Lung microvascular endothelial cell (primary cell): ENCODE measurements at places on chromosomes 7 and 10.

DNA sequence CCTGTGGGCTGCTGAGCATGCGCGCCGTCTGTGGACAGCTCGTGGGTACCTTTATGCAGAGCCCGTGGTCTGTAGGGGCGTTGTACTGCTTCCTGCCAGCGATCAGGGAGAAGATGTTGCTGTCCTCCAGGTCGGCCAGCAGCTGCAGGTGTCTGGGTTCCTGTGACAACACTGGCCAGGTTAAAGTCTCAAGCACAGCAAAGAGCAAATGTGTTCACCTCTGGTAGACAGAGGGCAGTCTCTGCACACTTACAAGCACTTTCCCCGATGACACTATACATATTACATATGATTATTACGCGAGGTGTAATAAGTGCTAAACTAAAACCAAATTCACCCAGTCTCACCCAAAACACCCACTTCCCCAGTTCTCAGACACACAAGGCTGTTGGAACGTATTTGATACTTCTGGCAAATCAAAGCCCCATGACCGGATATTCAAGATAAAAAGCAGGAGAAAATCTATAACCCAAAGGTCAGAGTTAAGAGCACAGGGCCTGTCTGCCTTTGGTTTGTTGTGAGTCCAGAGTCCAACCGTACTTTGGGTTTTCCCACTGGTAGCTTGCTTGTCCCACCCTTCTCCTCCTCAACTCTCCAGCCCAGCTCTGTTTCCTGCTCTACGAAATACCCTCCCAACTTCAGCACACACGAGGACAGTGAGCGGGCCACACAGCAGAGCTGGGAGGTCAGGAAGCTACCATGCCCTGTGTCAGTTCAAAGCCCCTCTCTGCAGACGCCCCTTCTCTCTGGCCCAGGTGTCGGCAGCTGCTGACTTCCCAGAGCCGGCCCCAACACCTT, 49.7 kb upstream of the DDC start:
- peak; percentile 34 for DNase-seq

- DNase-seq: no peak
Observed at GRCh38 chr10:130727766-130728490, 583.6 kb downstream of the TCERG1L start.

GRCh38 chr10:78471723-78472550, 438.3 kb downstream of the RPS24 start:
- DNase-seq: no peak

DNA sequence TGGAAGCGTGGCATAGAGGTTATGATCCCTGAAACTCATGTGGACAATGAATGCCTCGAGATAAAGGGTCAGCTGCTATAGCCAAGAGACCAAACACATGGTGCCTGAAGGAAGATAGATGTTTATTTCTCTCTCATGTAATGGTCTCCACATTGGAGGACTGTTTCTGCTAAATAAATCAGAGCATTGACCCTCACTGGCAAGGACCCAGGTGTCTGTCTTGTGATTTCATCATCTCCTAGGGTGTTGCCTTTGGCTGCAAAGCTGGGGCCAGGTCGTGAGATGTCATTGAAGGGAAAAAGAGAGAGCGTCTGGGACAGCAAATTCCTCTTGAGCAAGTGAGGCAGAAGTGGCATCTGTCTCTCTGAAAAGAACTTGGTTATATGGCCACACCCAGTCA, 64.6 kb downstream of the JCAD start:
- no peak for DNase-seq

DNA sequence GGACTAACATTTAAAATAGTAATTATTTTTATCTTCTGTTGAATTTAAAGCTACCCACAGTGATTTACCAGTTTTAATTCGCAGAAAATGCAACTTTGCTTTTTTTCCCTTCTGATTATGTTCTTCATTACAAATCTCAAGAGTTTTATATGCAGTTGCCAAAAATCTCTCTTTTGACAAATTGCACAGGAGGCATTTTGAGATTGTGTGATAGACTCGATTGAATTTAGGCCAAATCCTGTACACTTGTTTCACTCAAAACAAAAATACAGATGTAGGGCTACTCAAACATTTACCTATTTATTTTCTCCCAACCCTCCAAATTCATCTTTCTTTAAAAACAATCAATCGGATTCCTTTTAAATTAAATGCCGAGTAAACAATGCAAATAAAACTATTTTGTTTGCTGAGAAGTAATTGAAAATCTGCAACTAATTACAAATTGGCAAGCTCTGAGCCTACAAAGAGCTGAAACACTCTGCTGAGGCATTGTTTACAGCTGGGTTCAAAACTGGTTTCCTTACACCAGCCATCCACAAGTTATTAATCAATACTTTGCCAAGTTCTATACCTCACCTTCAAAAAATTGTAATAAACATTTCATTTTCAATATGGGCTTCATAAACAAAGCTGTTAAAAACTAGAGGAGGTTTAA, 214.9 kb upstream of the TCF7L2 start:
- DNase-seq: no peak

- DNase-seq: no peak
Observed at GRCh38 chr10:56662765-56663447, 301.8 kb upstream of the ZWINT start.

- DNase-seq: no peak
Observed at GRCh38 chr7:132526111-132526740, 50.0 kb downstream of the PLXNA4 start.

GRCh38 chr10:26890956-26891355, 30.2 kb upstream of the ABI1 start:
- peak; percentile 74 for DNase-seq

- DNase-seq: no peak
Observed at GRCh38 chr10:77041636-77042258, 595.9 kb downstream of the KCNMA1 start.

- no peak for DNase-seq
Observed at GRCh38 chr7:137328373-137329120, 15.0 kb downstream of the PTN start.

- DNase-seq: no peak
Observed at GRCh38 chr10:7610026-7610425, 56.7 kb downstream of the ITIH5 start.

GRCh38 chr10:61942604-61943461, 41.3 kb downstream of the ARID5B start:
- peak; percentile 68 for DNase-seq

DNA sequence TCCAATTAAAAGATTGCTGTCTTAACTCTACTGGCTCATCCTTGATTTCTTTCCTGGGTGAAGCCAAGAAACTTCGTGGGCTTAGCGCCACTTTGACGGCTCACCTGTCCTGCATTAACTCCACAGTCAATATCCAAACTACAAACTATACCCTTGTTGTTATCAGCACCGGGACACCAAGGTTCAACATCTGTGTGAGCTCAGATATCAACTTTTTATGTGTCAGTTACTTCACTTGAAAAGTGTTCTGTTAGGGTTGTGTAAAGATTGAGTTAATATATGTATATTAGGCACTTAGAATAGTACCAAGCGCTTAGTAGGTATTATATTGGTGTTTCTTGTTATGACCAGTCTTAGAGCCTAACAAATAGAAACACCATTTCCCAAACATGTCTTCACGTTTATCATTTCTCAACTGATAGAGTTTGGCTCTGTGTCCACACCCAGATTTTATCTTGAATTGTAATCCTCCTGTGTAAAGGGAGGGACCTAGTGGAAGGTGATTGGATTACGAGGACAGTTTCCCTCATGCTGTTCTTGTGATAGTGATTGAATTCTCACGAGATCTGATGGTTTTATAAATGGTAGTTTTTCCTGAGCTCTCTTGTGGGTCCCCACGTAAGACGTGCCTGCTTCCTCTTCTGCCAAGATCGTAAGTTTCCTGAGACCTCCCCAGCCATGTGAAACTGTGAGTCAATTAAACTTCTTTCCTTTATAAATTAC, 19.0 kb upstream of the ST8SIA6 start:
- no peak for DNase-seq

- DNase-seq: no peak
Observed at GRCh38 chr10:22022257-22023032, 18.9 kb upstream of the DNAJC1 start.

GRCh38 chr10:34912771-34913170, 97.7 kb upstream of the PARD3 start:
- no peak for DNase-seq

GRCh38 chr7:155458878-155459699, 1.2 kb downstream of the EN2 start:
- DNase-seq: no peak

DNA sequence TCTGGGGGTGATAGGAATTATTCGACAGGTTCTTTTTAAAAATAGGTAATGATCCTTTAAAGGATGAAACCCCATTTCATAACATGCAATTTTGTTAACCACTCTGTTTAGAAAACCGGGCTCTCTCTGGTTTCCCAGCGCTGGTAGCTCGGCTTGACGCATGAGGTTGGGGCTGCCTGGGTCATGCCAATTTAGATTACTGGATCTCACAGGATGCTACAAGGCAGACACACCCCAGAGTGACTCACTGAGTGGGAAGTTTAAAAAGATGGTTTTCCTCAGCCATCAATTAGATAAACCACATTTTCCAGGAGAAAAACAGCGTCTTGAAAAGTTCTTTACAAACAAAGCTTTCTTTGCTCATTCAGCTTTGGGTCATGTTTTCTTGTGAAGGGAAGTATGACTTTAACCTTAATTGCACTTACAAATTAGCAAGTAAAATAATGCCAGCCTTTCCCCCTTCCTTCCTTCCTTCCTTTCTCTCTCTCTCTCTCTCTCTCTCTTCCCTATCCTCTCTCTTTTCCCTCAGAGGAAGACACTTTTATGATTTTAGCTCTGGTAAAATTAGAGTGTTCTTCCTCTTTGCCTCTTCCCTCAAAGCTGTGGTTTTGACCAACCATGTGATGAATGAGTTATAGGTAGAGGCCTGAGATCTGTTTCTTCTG, 99.8 kb downstream of the EPDR1 start:
- no peak for DNase-seq

GRCh38 chr7:116788572-116789197, 73.7 kb upstream of the CAPZA2 start:
- DNase-seq: no peak

- DNase-seq: no peak
Observed at GRCh38 chr7:151963895-151964870, 7.9 kb downstream of the GALNTL5 start.

GRCh38 chr7:41316410-41316809, 386.5 kb downstream of the INHBA start:
- no peak for DNase-seq

GRCh38 chr10:120270906-120271305, 186.1 kb upstream of the PLPP4 start:
- DNase-seq: no peak

DNA sequence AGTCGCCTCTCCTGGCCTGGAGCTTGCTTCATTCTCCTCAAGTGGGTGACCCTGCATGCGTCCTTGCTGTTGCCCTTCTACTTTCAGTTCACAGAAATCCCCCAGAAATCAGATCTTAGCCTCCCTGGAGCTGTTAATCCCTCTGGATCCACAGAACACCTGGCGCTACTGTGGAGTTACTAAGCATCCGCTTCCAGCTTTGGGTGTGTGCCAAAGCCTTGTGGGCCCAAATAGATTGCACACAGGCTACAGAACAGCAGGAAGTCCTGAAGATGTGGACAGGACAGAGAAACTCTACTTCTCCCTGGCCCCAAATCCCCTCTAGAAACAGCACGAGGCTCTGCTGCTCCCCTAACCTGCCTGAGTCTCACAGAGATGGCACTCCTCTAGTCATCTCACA, 36.6 kb upstream of the PDLIM1 start:
- DNase-seq: peak; percentile 80

DNA sequence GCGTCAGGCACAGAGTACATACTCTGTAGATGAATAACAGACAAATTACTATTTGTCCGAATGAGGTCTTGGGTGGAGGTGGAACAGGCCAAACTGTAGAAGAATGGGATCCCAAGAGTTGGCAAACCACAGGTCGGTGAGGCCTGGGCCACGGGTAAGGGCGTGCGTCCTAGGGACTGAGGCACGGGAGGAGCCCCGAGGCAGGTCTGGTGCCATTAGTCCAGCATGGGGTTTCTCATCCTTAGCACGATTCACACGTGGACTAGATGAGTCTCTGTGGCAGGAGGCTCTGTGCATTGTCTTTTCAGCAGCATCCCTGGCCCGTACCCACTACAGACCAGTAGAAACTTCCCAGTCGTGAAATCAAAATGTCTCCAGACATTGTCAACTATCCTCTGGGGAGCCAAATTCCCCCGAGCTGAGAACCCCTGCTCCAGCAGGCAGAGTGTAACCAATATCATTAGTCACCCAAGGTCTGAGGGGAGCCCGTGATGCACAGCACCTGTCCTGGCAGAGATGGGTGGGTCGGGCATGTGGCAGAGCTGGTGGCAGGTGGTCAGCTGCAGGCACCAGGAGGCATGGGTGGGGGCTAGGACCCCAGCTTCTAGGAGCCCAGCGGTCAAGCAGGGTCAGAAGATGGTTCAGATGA, 61.3 kb downstream of the COL13A1 start:
- no peak for DNase-seq

GRCh38 chr10:29420744-29421143, 131.9 kb downstream of the LYZL1 start:
- DNase-seq: no peak

DNA sequence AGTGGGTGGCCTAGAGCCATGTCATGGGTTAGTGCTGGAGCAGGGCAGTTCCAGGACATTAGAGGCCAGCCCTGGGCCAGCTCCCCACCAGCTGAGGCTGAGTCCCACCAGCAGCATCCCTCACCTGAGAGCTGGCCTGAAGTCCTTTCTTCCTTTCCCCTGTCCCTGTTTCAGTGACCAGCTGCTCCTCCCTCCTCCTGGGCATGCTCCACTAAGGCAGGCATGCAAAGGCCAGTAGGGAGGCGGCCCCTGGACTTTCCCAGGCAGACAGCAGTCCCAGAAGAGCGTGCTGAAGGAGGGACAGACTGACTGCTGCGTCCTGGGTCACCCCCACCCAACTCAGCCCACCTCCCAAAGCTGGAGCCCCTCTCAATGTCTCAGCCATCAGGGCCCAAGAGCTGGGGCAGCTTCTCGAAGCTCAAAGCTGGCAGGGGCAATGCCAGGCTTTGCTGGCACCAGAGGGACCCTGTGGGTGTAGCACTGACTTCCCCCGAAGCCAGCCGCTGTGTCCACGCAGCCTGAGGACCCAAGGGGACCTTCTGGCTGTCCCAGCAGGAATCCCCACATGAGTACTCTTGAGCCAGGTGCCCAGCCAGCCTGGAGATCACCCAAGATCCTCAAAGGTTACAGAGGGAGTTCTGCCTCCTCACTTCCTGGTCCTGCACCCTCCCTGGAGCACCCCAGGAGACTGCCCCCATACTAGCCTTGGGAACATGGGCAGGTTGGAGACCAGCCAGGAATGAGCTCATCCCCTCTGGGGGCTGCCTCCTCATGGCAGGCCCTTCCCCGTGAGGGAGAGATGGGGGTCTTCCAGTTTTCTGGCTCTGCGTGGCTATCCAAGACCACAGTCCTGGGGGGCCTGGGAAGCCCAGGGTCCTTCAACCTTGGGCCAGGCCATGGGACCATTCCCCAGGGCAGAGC, 35.2 kb upstream of the RET start:
- DNase-seq: no peak

GRCh38 chr10:71613261-71613777, 106.3 kb downstream of the C10orf105 start:
- DNase-seq: no peak

GRCh38 chr7:115477193-115477651, 553.3 kb downstream of the TFEC start:
- peak; percentile 26 for DNase-seq
